ENCODE measurements at places on chromosomes 4 and X. TPM values are rescaled to one million over a fixed set of nuclear protein-coding genes. Genes with fewer than 3 reads are reported as not detected.

RHOH gene
- 114 TPM for total RNA-seq

DNA sequence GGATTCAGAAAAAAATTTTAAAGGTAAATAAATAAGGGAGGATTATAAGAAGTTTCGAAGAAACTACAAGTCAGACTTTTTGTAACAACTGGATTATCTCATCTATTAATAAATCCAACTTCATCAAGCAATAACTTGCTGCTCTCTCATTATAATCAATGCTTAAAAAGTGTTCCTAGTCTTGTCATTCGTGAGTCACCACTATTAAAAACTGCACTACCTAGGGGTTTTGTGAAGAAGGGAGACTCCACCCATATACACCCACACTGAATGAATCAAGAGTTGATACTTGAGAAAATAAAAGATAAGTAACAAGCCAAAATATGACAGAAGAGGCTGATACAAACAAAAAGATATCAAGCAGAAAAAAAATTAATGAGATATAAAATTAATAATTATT is 360.5 kb downstream of the ZNF674 start:
- H3K4me3 ChIP-seq: no peak overlapping the region
- peaks cover 2% of the 10 kb centered on the region for H3K4me1 ChIP-seq
- H3K36me3 ChIP-seq: no peaks in the 10 kb centered on the region
- no peak for DNase-seq
- no peak overlapping the region for H3K27ac ChIP-seq
- H3K27me3 ChIP-seq: no peaks in the 10 kb centered on the region

DNA sequence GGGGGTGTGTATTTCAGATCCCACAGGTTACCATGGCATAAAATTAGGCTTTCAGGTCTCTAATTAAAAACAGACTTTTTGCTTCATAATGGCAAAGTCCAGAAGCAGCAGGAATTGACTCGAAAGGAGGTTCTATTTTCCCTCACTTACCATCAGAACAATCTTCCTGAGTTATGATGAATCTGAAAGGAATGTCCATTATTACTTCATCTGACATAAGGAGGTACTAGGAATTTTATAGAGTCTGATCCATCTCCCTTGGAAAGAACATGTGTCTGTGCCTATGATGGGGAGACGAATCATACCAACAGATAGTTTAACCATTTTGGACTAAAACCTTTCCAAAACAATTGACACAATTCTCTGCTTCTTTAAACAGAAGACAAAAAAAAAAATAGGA is 206.3 kb upstream of the FGF13 start:
- H3K27ac ChIP-seq: no peak overlapping the region
- no peak for DNase-seq
- no peak overlapping the region for H3K4me3 ChIP-seq

GRCh38 chr4:180560896-180561295 is 1682.3 kb upstream of the TENM3 start:
- no peaks in the 10 kb centered on the region for H3K4me1 ChIP-seq
- DNase-seq: no peak
- no peaks in the 10 kb centered on the region for H3K36me3 ChIP-seq
- H3K27ac ChIP-seq: no peak overlapping the region
- no peaks in the 10 kb centered on the region for H3K27me3 ChIP-seq
- H3K4me3 ChIP-seq: no peak overlapping the region

GRCh38 chrX:69133921-69134542 is 31.2 kb downstream of the PJA1 start:
- no peaks in the 10 kb centered on the region for H3K4me1 ChIP-seq

GRCh38 chr4:29278585-29278984 is 1441.6 kb upstream of the PCDH7 start:
- no peaks in the 10 kb centered on the region for H3K27me3 ChIP-seq
- H3K4me1 ChIP-seq: no peaks in the 10 kb centered on the region
- no peaks in the 10 kb centered on the region for H3K36me3 ChIP-seq
- no peak for DNase-seq
- no peak overlapping the region for H3K27ac ChIP-seq
- H3K4me3 ChIP-seq: no peak overlapping the region

DKK2 gene
- total RNA-seq: not detected

GRCh38 chrX:117711782-117712181 is 404.8 kb downstream of the KLHL13 start:
- no peaks in the 10 kb centered on the region for H3K4me1 ChIP-seq
- no peaks in the 10 kb centered on the region for H3K36me3 ChIP-seq
- H3K4me3 ChIP-seq: no peak overlapping the region
- H3K27me3 ChIP-seq: no peaks in the 10 kb centered on the region

SMIM10 gene
- total RNA-seq: 3.2 TPM

DNA sequence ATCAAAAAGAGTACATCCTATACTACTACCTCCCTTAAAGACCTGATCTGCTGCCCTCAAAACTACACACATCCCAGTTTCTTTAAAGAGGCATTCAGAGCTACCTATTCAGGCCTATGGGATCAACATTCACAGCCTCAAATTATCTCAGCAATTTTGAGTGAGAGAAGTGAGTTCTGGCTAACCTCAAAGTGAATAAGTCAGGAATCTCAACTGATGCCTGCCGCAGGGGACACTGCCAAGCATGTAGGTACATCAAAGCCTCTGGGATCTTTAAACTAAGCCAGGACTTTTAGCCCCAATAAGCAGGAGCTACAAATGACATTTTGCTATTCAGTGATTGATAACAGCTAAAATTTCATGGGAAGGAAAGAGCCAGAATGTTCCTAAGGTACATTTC is 11.6 kb downstream of the GRPR start:
- no peak for DNase-seq
- no peaks in the 10 kb centered on the region for H3K4me1 ChIP-seq
- no peaks in the 10 kb centered on the region for H3K36me3 ChIP-seq
- H3K4me3 ChIP-seq: no peak overlapping the region

- no peak overlapping the region for H3K4me3 ChIP-seq
- H3K27ac ChIP-seq: no peak overlapping the region
- no peaks in the 10 kb centered on the region for H3K36me3 ChIP-seq
- no peak for DNase-seq
- H3K4me1 ChIP-seq: peaks cover 31% of the 10 kb centered on the region
These were observed 5.5 kb upstream of the ANTXR2 start for GRCh38 chr4:80078346-80079092.

- DNase-seq: peak; percentile 70
- peak within 1 kb of the TSS; percentile 93 for H3K27ac ChIP-seq
- peak within 1 kb of the TSS; percentile 94 for H3K4me3 ChIP-seq
- peaks cover 8% of the 10 kb centered on the region for H3K27me3 ChIP-seq
These were observed at the start of gene CD38 for GRCh38 chr4:15778289-15779241. Gene CD38, plus strand, starts transcription at chr4:15778328. Its CDS starts 87 bp downstream, at chr4:15778415.

- DNase-seq: no peak
- no peaks in the 10 kb centered on the region for H3K27me3 ChIP-seq
- H3K27ac ChIP-seq: no peak overlapping the region
- H3K36me3 ChIP-seq: peaks cover 10% of the 10 kb centered on the region
These were observed 36.9 kb downstream of the CTBP1 start for GRCh38 chr4:1211891-1212545.

EDNRA gene
- total RNA-seq: not detected

DNA sequence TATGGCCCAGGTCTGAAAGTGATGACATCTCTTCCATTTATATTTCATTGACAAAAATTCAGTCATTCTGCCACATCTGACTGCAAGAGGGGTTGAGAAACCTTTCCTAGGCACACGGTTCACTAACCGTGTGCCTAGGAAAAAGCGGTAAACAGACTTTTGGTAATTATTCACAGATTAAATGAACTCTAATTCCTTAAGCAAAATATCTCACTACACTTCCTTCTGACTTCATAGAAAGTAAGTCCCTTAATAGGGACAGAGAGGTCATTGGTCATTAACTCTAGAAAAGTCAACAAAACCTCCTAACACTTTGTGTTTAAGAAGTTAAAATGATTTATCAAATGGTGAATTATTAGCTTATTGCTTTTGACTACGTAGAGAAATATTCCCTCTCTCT is 205.1 kb downstream of the PDHA2 start:
- H3K4me1 ChIP-seq: no peaks in the 10 kb centered on the region
- no peak for DNase-seq

GRCh38 chrX:131288738-131289511 is at the start of gene IGSF1:
Gene IGSF1, minus strand, starts transcription at chrX:131289306. Its CDS starts 2,632 bp downstream, at chrX:131286674.
- H3K4me3 ChIP-seq: peak within 1 kb of the TSS; percentile 56
- H3K27me3 ChIP-seq: peaks cover 25% of the 10 kb centered on the region
- H3K4me1 ChIP-seq: no peaks in the 10 kb centered on the region
- no peak within 1 kb of the TSS for H3K27ac ChIP-seq

DYNLT3 gene
- total RNA-seq: 19.7 TPM

DNA sequence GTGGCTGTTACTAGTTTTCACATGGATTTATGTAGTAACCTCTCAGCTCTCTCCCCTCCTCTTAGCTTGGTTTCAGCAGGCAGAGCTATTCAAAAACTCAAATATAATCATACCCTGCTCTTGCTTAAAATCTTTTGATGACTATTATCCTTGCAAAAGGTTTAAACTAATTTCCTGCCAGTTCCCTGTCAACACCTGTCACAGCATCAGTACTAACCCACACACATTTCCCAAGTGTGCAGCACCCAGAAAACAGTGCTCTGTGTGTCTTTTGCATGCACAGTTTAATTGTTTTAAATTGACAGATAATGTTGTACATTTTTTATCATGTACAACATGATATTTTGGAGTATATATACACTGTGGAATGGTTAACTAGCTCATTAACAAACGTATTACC is 202.0 kb downstream of the PAPSS1 start:
- H3K4me1 ChIP-seq: no peaks in the 10 kb centered on the region
- H3K27ac ChIP-seq: no peak overlapping the region
- no peak overlapping the region for H3K4me3 ChIP-seq
- no peaks in the 10 kb centered on the region for H3K27me3 ChIP-seq
- no peaks in the 10 kb centered on the region for H3K36me3 ChIP-seq

NHS gene
- 25.6 TPM for total RNA-seq

GRCh38 chrX:34619920-34620319 is 37.2 kb downstream of the TMEM47 start:
- no peaks in the 10 kb centered on the region for H3K27me3 ChIP-seq
- no peaks in the 10 kb centered on the region for H3K4me1 ChIP-seq
- H3K27ac ChIP-seq: no peak overlapping the region
- H3K36me3 ChIP-seq: no peaks in the 10 kb centered on the region

IGSF1 gene
- not detected for total RNA-seq

DNA sequence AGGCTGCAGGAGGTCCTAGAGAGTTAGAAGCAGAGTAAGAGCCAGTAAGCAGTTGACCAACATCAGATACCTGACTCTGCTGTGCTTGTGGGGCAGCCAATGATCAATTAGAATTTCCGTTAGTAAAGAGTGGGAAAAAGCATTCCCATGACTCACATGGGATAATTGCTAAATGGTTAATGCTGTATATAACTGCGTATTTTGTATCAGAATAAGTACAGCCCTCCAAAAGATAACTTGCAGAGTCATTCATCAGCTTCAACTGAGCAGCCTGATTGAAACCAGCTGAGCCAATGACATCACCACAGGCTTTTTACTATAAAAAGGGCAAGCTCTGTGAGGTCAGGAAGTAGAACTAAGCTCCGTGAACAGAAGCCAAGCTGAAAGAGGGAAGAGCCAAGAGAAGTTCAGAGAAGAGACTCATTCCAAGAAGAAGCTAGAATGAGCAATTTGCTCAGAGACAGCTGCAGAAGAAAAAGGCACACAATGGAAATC is 67.9 kb downstream of the PPP3CA start:
- peaks cover 18% of the 10 kb centered on the region for H3K36me3 ChIP-seq
- peaks cover 49% of the 10 kb centered on the region for H3K4me1 ChIP-seq
- peak overlapping the region; percentile 19 for H3K4me3 ChIP-seq
- peak overlapping the region; percentile 38 for H3K27ac ChIP-seq

OTC gene
- not detected for total RNA-seq

- peaks cover 9% of the 10 kb centered on the region for H3K4me1 ChIP-seq
- no peak overlapping the region for H3K27ac ChIP-seq
- H3K4me3 ChIP-seq: no peak overlapping the region
These were observed 48.3 kb downstream of the STBD1 start for GRCh38 chr4:76354517-76355473.

EFNB1 gene
- total RNA-seq: 4.3 TPM

KIAA1210 gene
- total RNA-seq: not detected

DNA sequence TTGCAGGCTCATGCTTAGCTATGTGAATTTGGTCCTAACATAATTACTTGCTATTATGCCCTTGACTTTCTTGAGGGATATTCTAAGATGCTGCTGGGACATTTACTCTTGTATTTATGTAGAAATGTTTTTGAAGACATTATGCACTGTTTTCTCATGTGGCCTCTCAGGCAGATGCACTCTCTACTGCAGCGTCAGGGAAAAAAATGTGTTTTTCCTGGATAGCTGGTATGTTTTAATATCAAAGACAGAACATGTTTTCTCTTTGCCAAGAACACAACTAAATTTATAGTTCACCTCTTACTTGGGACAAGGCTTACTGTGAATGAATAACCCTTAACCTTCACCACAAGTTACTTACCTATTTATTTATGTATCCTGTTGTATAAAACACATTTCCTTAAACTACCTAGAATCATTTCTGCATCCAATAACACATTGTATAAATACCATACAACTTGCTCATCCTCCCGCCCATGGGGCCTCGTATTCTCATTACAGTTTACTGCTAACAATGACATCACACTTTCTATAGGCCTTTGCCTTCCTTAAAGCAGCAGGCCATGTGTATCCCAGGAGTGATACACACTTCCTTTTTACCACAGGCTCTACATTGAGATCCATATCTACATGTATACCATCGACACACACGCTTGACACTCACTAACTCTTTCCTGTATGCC is 178.7 kb downstream of the SLIT2 start:
- peaks cover 8% of the 10 kb centered on the region for H3K27me3 ChIP-seq
- DNase-seq: no peak
- H3K4me3 ChIP-seq: no peak overlapping the region
- H3K4me1 ChIP-seq: no peaks in the 10 kb centered on the region
- no peaks in the 10 kb centered on the region for H3K36me3 ChIP-seq
- H3K27ac ChIP-seq: no peak overlapping the region

GRCh38 chr4:2948895-2949781 is 14.1 kb downstream of the NOP14 start:
- H3K27ac ChIP-seq: peak overlapping the region; percentile 45
- H3K4me3 ChIP-seq: no peak overlapping the region
- H3K4me1 ChIP-seq: peaks cover 10% of the 10 kb centered on the region
- DNase-seq: no peak
- H3K36me3 ChIP-seq: peaks cover 41% of the 10 kb centered on the region

PRKG2 gene
- 0.58 TPM for total RNA-seq

- H3K27ac ChIP-seq: no peak overlapping the region
- peaks cover 5% of the 10 kb centered on the region for H3K36me3 ChIP-seq
- no peaks in the 10 kb centered on the region for H3K4me1 ChIP-seq
- no peak for DNase-seq
- no peaks in the 10 kb centered on the region for H3K27me3 ChIP-seq
- no peak overlapping the region for H3K4me3 ChIP-seq
These were observed 63.6 kb downstream of the SLC7A11 start for GRCh38 chr4:138178566-138178965.

DNA sequence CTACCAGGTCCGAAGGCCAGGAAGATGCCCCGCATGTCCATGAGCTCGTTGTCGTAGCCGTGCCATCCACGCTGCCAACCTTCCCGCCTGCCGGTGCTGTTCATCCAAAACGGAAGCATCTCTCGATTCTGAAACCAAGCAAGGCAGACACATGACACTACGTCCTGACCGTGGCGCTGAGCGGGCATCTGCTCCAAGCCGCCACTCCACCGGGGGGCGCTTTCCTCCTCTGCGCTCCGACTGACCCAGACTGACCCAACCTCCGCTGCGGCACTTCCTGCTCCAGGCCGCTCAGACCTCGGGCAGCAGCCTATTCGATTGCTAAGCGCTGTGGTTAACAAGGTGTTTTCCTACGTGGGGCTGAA is 120.5 kb downstream of the ENPP6 start:
- peak overlapping the region; percentile 32 for H3K4me3 ChIP-seq
- H3K36me3 ChIP-seq: no peaks in the 10 kb centered on the region
- H3K27me3 ChIP-seq: peaks cover 10% of the 10 kb centered on the region
- H3K27ac ChIP-seq: no peak overlapping the region
- peak; percentile 31 for DNase-seq
- H3K4me1 ChIP-seq: peaks cover 2% of the 10 kb centered on the region
